Activated naive CD4-positive, alpha-beta T cell (primary cell): ENCODE measurements at places on chromosomes 2 and 18.

DNA sequence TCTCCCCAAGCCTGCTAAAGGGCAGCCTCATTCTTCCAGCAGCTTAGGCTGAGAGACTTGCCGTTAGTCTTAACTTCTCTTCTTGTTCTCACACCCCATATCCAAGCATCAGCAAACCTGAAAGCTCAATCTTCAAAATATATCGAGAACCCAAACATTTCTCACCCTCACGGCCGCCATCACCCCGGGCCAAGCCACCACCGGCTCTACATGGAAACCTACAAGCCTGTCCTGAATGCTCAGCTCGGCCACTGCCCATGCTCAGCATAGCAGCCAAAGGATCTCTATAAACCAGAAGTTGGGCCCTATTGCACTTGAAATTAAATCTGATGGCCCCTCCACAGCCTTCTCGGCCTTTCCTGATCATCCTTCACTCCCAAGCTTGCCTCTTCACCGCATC, 2.1 kb downstream of the HS1BP3 start:
- no peak for DNase-seq

- DNase-seq: no peak
Observed at GRCh38 chr2:173058097-173058496, 17.5 kb upstream of the MAP3K20 start.

DNA sequence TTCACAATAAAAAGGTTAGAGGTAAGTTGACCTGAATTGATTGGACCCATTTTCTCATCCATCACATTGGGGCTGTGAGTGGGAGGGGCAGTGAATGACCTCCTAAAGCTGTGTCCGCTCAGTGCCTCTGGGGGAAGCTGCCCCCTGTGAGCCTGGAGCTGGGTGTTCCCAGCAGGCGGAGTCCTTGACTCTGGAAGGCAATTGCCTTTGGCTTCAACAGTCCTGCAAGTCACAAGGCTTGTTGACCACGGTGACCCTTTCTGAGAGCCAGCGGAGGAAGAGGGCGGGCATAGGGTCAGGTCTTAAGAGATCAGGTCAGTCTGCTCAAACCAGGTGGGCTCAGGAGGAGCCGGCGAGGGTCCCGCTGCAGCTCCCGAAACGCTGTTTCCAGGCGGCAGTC, 1.1 kb upstream of the CIDEA start:
- DNase-seq: no peak

GRCh38 chr2:172484253-172484652, 56.9 kb downstream of the ITGA6 start:
- no peak for DNase-seq

- no peak for DNase-seq
Observed at GRCh38 chr2:130845505-130846085, 8.9 kb downstream of the ARHGEF4 start.

DNA sequence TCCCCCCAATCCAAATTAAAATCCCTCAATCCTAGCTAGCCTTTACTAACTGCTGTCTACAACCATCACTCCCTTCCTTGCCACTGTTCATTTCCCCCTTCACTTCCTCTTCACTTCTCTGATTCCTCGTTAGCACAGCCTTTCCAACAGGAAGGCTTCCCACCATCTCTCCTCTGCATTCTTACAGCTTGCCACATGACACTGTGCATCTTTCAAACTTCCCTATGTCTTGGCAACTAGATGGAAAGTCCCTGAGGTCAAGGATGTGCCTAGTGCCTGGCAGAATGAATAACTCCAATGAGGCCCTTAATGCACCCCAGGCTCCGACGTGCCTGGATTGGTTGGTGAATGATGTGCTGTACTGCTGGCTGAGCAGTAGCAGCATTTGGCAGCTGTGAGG, 15.2 kb downstream of the SAP130 start:
- DNase-seq: no peak
